ENCODE measurements at places on chromosomes 3 and 15.

DNA sequence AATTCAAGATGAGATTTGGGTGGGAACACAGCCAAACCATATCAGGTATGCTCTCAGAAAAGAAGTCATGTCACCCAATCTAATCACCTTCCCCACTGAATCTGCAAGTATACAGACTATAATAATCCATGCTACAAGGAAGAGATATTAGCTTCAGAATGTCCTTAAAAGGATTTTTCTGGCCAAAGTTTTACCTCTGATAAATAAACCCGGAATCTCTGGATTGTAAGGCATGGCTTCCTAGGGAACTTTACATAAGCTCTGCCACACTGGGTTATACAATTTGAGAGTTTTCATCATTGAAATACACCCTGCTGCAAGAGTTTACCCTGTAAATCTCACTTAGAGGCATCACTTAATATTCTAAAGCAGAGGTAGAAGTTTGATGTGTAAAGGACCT, 330.5 kb upstream of the KCNMB2 start:
- no peak for DNase-seq

GRCh38 chr3:81197386-81197785, 564.1 kb downstream of the GBE1 start:
- DNase-seq, result no peak

- no peak for DNase-seq
These were observed 528 bp upstream of the TATDN2 start for GRCh38 chr3:10247679-10248183.

- DNase-seq, result no peak
These were observed 3.6 kb upstream of the GK5 start for GRCh38 chr3:142228964-142229363.

- DNase-seq, result peak; percentile 48
These were observed 2.7 kb upstream of the CRELD1 start for GRCh38 chr3:9930804-9931418.

- no peak for DNase-seq
These were observed 7.9 kb upstream of the GP9 start for GRCh38 chr3:129052675-129053074.

DNA sequence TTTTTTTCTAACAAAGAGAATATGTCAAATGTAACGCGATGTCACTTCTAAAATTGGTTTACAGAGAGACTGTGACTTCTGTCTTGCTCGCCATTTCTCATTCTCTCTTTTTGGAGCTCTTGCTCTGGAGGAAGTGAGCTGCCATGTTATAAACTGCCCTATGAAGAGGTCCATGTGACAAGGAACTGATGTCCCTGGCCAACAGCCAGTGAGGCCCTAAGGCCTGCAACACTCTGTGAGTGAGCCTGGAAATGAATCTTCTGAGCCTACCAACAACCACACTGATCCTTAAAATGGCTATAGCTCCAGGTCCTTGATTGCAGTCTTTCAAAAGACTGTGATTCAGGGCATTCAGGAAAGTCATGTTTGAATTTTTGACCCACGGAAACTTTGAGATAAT, 49.9 kb downstream of the NMD3 start:
- no peak for DNase-seq

DNA sequence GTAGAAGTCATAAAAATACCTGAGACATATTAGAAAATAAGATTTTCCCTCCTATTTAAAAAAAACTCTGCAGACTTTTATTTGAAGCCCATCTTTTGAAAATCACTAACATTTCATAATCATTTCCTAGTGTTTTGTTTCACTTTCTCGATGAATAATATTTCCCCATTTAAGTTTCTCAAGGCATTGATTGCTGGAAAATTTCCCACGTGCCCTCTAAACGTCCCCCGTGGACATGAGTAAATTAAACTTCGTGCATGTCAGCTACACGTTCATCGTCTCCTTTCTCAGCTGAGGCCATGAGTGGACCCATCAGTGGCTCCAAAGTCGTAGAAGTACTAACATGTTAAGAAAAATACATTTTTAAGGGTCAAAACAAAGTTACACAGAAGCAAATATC, 2.0 kb upstream of the TM2D3 start:
- no peak for DNase-seq

GRCh38 chr15:66040211-66040892, 171.1 kb downstream of the RAB11A start:
- no peak for DNase-seq

- DNase-seq, result no peak
These were observed 81.7 kb downstream of the TAMM41 start for GRCh38 chr3:11764931-11765363.

- DNase-seq, result no peak
These were observed 175.6 kb downstream of the SMAD6 start for GRCh38 chr15:66877477-66878271.

- DNase-seq, result no peak
These were observed 160.4 kb upstream of the KCNH8 start for GRCh38 chr3:18987862-18988447.

DNA sequence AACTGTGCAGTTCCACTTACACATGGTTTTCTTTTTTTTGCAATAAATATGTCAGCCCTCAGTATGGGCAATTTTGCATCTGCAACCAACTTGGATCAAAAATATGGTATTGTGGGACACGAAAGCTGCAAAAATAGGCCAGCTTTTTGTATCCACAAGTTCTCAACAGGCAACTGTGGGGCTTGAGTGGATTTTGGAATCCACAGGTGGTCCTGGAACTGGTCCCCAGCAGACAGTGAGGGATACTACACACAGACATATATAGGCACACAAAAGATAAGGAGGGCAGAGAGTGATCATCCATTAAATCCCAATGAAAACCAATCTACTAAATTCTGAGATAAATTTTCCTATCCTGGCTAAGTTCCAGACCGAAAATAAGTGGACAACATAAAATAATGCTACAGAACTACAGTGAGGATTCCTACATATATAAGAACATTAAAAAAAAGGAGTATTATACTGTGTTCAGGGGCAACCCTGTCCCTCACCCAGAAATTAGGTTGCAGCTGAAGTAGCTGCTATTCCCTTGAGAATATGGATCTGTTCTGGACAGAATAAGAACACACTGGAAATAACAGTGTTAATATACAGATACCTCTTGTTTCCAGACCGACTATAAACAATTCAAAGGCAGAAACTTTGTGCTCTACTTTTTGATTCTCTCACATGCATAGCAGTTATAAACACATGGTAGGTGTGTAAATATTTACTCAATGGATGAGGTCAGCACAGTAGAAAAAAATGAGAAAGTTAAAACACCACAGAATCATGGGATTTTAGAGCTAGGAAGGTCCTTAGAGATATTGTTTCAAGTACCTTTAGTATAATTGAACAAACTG, 25.4 kb downstream of the DENND4A start:
- DNase-seq, result peak; percentile 3

- DNase-seq, result no peak
These were observed 11.8 kb upstream of the C3orf70 start for GRCh38 chr3:185164428-185165217.

DNA sequence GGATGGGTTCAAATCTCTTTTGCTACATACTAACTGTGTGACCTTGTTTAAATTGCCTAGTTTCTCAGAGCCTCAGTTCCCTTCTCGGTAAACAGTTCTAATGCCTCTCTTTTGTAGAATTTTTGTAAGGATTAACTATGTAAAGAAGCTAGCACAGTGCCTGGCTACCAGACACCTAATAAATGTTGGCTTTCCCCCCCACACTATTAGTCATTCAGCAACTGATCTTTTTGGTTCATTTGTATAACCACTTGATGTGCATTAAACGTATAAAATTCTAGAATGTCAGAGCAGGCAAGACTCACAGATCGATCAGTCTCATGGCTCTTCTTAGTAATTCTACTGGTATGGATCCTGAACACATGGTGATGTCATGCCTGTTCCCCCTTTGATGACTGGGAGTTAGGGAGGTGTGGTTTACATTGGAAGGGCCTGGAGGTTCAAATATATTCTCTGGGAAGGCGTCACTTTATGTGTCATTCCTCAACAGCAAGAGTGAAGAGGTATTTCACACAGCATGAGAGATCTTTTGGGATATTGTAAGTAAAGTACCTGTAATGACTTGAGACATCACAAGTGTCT, 6.5 kb downstream of the TAGLN3 start:
- no peak for DNase-seq

DNA sequence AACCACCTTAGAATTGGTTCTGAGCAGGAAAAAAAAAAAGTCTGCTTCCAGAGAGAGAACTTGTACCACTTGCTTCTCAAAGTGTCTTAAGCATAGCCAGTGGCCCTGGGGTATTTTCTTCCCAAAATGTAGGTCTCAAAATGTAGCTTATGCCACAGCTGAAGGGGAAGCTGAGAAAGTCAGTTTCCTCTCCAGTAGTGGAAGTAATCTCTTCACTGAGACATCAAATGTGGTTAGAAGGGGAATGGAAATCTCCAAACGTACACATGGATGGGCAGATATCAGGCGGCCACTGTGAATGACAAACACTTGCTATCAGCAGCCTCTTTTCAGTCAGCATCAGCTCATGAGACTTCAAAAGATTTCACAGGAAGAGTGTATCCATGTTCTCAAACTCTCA, 841.2 kb downstream of the TUSC7 start:
- no peak for DNase-seq

DNA sequence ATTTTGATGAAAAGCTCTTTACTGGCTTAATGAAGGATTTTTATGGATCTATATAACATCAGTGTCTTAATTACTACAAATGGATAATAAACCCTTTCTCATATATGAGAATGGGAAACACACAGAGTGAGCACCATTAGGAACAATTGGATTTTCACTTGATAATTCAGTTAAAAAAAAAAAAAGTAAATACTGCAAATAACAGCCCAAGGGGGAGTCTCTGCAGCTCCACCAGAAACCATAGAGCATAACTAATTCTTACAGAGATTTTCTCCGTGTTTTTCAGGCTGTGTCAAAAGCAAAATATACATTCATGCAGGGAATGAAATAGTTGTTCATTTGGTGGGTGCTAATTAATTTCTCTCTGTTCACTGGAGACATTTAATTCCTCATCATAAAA, 125.3 kb downstream of the EBLN2 start:
- DNase-seq, result no peak

GRCh38 chr3:14369675-14370669, 32.4 kb upstream of the SLC6A6 start:
- DNase-seq, result peak; percentile 89

GRCh38 chr3:187186375-187186774, 10.9 kb upstream of the RTP1 start:
- DNase-seq, result no peak

- DNase-seq, result no peak
These were observed 5.6 kb downstream of the CPB1 start for GRCh38 chr3:148833223-148833622.

- no peak for DNase-seq
These were observed 390.7 kb upstream of the RGMA start for GRCh38 chr15:93479715-93480114.

GRCh38 chr3:125957674-125958510, 11.1 kb upstream of the ROPN1B start:
- no peak for DNase-seq

- no peak for DNase-seq
These were observed 79.2 kb downstream of the ABHD5 start for GRCh38 chr3:43769885-43770425.

DNA sequence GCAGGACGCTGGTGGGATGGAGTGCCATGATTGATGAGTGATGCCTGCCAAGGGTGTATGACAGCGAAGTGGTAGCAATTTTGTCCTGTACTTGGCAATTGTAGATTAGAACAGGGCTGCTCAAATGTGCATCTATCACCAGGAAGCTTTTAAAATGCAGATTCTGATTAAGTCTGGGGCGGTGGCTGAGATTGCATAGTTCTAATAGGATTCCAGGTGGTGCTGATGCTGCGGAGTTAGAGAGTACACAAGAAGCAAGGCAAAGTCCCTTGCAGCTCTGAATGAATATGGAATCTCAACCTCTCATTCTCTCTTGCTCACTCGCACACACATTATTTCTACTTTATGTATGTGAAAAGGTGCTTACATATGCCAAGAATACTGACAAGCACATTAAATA, 670.4 kb downstream of the FHIT start:
- no peak for DNase-seq

- no peak for DNase-seq
These were observed 1.8 kb downstream of the ULK3 start for GRCh38 chr15:74840851-74841775.

- peak; percentile 41 for DNase-seq
These were observed 64.9 kb upstream of the POLG start for GRCh38 chr15:89399238-89400115.

DNA sequence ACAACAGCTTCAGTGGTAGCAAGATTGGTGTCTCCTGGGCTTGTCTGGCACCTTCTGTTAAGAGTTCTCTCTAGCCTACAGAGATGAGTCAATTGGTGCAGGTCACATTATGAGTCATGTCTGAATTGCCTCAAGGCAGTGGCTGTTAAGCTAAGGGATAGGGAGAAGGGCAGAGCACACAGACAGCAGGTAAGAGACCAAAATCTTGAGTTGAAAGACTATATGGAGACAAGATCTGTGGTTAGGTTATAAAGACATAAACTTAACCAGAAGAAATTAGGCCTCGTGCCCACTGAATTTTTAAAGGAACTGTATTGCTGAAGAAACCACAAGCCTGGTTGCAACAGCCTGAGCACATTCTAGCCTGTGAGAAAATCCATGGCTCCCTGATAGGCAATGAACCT, 19.2 kb upstream of the KPNA1 start:
- DNase-seq, result peak; percentile 90

DNA sequence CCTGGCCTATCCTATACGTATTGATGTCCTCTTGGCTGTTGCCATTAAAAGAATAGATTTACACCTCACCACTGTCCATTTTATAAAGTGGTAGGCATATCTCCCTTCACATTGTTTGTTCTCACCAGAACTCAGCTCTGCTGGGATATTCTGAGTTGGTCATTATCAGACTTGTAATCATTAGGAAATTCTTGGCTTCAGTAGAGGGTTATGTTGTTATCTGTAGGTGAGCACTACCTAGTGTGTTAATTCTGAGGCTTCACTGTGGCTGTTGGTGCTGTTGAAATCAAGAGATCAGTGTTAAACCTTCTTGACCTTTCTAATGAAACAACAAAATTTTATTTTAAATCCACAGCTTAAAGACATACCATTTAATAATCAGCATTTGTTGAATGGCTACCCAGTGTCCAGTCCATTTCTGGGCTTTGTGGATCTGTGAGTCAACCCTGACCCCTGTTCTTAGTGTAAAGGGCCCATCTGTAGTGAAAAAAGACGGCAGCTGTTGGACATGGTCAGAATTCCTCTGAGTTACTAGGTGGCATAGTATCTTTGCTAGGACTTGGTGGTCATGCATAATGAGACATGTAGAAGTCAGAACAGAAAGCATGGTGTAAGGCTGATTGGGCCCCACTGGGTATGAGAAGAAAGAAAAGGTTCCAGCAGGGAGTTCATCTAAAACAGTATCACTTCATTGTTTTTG, 32.9 kb upstream of the P4HTM start:
- no peak for DNase-seq

DNA sequence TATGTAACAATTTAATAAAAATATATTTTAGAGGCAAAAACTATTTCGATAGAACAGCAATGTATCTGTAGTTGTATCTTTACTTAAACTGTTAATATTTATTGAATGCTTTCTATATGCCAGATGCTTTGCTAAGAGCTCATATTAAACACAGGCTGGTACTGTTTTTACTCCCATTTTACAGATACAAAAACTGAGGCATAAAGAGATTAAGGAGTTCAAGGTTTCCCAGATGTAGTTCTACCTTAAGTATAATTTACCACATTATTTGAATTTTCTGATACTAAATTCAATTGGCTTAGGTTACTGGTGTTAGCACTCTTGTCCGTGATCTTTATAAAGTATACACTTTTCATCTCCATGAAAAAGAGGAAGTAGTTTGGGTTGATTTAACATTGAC, 149.8 kb downstream of the ROBO2 start:
- DNase-seq, result no peak
